ENCODE measurements at places on chromosomes 1 and 21. TPM values are rescaled to one million over a fixed set of nuclear protein-coding genes. Genes with fewer than 3 reads are reported as not detected.
A peak's percentile ranks its signal among the peaks of the same experiment; 100 is the strongest.

DNA sequence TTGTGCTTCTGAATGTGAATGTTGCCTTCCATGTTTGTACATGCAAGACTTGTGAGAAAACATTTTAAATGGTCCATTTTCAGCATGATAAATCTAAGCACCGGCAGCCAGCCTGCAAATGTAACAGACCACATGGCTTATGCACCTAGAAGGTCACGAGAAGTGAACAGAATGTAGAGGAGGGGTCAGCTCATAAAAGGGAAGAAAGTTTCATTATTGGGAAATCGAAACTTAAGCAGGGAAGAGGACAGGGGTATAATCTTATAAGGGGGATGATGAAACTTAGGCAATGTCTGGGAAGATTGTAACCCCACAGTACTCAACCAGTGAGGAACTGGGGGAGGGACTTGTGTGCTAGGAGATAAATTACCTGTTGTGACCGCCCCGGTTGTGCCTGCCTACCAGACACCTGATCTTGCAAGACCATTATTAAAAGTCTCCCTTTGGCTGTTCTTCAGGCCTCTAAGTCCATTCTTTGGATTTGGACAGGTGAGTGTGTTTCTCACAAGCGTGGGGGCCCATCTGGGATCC lies 37.7 kb upstream of the VN1R5 start:
- no peak for DNase-seq

DNA sequence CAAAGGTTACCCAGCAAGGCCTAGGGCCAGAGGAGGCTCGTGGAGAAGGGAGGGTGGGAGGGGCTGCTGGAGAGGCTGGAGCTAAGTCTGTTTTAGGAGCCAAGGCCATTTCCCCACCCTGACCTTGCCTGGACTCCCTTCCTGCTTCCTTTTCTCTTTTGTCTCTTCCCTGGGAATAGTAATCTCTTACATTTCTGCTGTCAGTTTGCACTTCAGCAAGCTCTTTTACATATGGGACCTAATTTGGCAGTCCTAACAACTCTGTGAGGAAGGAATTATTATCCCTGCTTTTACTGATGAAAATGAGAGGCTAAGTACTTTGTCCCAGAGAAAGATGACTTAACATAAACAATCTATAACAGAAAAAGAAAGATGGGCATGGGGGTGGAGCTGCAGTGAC lies 13.8 kb downstream of the OPTC start:
- no peak for DNase-seq

- no peak for DNase-seq
These were observed 15.4 kb downstream of the FLVCR1 start for GRCh38 chr1:212873518-212873917.

GRCh38 chr1:156745881-156746280 lies 5.0 kb upstream of the MRPL24 start:
- no peak for DNase-seq

- no peak for DNase-seq
These were observed 1.7 kb downstream of the TOR1AIP1 start for GRCh38 chr1:179883745-179884138.

- no peak for DNase-seq
These were observed 26.8 kb downstream of the NFIA start for GRCh38 chr1:61109158-61109557.

DNA sequence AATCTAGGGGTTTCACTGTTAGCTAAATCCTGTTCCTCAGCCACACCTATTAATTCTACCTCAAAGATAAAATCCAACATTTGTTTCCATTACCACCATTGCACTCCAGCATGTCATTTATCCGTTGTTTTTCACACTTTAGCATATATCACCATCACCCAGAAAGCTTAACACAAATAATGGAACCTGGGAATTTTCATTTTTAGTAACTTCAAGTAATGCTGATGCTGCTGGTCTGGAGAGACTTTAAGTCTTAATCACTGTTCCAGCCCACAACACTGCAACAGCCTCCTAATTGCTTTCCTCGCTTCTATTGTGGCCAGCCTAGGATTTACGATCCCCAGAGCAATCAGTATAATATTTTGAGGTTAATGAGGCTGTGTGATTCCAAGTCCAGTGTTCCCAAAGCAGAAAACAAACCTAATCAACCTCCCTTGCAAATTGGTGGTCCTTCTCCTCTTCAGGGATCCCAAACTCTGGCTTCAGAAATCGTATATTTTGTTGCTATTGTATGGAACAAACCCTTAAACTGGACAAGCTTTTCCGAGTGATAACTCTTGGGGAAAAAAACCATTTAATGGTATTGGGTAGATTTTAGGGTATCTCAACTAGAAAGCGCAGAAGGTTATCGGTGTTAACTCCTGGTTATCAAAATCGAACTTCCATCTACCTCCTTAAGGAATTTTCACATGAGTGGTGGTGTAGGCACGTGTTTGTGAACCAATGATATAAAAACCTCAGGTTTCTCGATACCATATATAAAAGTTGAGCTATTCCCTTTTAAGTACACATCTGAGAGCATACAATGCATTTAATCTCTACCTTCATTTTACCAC lies 50.0 kb upstream of the BOLA1 start:
- DNase-seq: no peak

DNA sequence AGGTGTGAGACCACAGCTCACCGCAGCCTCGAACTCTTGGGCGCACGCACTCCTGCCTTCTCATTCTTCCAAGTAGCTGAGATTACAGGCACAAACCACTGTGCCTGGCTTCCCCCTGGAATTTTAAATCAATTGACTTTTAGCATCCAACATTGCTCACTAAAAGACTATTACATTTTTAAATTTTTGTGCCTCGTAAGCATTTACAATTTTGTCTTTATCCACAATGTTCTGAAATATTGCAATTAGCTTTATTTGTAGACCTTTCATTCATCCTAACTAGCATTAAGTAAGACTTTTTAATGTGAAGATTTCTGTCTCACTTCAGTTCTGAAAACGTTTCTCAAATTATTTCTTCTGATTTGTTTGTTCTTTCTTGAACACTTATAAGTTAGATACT lies 122.9 kb downstream of the HFM1 start:
- no peak for DNase-seq

DNA sequence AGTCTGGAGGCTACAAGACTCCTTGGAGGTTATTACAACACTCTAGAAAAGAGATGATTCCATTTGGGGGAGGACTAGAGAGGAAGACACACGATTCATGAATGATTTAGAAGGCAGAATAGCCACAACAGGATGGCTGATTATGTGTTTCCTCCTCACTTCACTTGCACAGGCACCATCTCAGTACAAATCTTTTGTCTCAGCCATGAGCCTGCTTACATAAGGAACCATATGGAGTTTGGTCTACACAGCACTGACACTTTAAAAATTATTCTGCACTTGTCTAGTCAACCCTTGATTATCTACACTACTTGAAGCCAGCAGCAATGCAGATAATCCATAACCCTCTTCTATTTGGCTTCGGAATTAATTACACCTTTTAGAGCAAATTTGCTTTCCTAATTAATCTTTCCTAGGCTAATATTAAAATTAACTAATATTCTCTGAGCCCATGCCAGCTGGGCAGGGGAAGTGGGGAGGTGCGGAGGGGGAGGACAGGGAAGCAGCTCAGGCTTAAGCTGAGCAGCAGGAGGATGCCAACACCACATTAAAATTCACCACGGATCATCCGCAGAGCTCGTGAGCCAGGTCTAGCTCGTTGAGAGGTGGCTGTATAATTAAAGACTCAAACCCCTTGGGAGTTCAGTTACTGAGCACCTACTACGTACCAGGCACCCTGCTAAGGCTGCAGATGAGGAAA lies 3.2 kb upstream of the LEMD1 start:
- DNase-seq: no peak

- no peak for DNase-seq
These were observed 180.7 kb upstream of the SGIP1 start for GRCh38 chr1:66353257-66353656.

GRCh38 chr1:87598429-87598828 lies 269.7 kb downstream of the LMO4 start:
- no peak for DNase-seq

- DNase-seq: no peak
These were observed 162.9 kb upstream of the HP1BP3 start for GRCh38 chr1:20949871-20950590.

DNA sequence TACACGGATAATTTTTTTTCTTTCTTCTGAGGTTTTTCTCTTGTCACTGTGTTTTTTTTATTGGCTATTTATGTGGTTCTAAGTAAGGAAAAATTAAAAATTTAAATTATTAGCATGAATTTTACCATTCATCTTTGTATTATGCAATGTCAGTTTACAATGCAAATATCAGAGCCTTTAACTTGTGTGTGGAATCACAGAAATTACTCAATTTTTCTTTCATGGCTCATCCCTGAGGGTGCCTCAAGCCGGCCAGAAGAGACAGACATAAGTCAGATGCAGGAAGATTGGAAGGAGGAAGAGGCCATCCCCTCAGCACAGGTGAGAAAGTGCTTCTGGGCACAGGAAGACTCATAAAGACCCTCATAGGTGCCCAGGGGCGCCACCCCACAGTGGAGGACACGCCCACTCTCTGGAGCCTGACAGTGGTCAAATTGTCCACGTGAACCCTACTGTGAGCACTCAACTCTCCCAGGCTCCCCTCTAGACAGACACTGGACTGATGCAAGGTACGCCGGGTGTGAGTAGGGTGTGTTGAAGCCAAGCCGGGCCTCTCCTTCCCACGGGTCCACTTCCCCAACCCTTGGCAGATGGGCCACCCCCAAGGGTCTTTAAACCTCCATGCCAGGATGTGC lies 9.5 kb upstream of the LDLRAP1 start:
- DNase-seq: no peak

DNA sequence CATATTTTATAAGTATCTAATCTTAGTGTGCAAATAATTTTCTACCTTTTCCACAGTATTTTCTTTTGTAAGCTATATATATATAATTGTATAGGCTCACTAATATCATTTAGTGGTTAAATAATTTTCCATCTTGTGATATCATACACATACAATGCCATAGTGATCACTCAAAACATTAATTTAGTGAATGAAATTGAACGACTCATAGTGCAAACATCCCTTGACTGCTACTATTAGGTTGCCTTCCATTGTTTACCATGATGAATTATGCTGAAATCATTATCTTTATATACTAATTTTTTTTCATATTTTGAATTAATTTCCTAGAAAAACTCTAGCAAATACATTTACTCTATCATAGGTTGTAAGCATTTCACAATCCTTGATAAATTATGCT lies 127.1 kb downstream of the PCNX2 start:
- no peak for DNase-seq

DNA sequence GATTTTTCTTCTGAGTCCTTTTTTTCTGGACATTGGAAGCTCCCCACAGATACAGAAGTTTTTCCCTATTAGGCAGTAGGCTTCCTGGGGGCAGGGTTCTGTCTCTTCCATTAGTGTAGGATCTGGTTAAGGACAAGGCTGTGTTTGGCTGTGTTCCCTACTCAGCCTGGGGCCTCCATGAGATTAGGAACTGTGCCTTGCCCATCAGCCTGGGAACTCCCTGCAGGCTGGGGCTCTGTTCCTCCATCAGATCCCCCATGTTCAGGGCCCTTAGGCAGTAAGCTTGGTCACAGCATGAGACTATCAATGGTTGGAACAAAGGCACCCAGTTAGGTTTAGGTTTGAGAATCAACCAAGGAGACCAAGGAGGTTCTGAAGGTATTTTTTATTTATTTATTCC lies 22.7 kb downstream of the NAV1 start:
- DNase-seq: no peak

GRCh38 chr1:230594214-230594773 lies 48.0 kb upstream of the COG2 start:
- no peak for DNase-seq

DNA sequence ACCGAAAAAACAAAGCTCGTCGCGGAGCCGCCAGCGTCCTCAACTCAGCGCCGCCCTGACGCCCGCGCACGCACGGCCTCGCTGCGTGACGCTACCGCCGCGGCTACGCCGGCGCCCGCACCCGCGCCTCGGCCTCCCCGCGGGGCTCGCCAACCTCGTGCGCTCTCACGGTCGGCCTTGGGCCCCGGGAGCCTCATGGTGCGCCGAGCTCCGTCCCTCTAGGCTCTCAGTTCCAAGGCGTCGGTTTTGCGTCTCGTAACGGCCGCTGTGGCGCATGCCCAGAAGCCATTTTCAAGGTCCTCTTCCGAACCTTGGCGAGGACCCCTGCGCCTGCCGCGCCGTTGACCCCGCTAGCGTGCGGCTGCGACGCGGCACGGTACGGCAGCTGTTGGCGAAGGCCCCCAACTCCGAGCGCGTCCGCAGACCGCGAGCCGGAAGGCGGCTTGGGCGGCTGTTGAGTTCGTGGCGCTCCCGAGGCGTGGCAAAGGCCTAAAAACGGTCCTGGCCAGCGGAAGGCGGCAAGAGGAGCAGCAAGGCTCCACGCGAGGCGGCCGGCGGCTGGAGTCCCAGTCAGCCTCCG lies at the start of gene HENMT1:
Gene HENMT1 (minus strand): TSS at position 64 of the 580 bp plus-strand sequence. CDS start 1,209 bp downstream, outside the sequence.
- peak; percentile 60 for DNase-seq

GRCh38 chr21:42193721-42194120 lies 25.2 kb upstream of the ABCG1 start:
- no peak for DNase-seq

DNA sequence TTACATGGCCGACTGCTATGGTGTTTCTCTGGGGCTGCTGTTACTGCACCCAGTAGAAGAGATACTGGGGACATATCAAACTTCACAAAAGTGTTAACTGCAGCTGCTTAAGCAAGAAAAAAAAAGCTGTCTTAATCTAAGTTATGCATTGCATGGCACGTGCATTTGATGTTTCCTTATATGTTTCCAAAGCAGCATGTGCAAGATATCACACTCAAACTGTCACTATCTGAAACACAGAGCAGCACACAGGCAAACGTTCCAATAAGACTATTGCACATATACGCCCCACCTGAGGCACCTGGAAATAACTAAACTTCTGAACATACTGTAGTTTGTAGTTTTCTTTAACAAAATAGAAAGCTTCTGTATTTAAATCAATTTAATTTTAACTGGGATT lies 671.4 kb upstream of the ADGRL2 start:
- DNase-seq: no peak

- no peak for DNase-seq
These were observed 55.0 kb upstream of the MACF1 start for GRCh38 chr1:39149509-39149908.

DNA sequence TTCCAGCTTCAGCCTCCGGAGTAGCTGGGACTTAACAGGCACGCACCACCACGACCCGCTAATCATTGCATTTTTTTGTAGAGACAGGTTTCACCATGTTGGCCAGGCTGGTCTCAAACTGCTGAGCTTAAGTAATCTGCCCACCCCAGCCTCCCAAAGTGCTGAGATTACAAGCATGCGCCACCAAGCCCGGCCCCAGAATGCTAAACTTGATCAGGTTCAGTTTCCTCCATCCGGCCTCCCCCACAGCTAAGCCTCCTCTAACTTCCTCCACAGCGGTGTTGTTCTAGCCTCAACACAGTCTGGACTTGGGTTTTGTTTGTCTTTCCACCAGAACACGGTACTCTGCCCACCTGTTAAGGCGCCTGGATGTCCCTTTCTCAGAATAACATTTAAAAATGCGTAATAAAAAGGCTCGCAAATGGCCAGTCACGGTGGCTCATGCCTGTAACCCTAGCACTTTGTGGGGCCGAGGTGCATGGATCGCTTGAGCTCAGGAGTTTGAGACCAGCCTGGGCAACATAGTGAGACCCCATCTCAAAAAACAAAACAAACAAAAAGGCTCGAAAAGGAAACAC lies 2.4 kb downstream of the PARP1 start:
- no peak for DNase-seq

- no peak for DNase-seq
These were observed 162.0 kb upstream of the C1orf174 start for GRCh38 chr1:4062041-4062440.

The UBR4 gene
- 54.3 TPM for total RNA-seq

The THRAP3 gene
- total RNA-seq: 59.0 TPM

The PGBD5 gene
- total RNA-seq: 10.6 TPM

The ENTREP3 gene
- total RNA-seq: 13.9 TPM

The RNU1-4 gene
- 6,072 TPM for total RNA-seq

Measured in left ventricle myocardium inferior (tissue), 1 donor.